ENCODE measurements at places on chromosomes 1 and 21. TPM values are rescaled to one million over a fixed set of nuclear protein-coding genes. Genes with fewer than 3 reads are reported as not detected.

- DNase-seq, result no peak
Measured at GRCh38 chr1:30314591-30314990, 408.8 kb downstream of the MATN1 start.

GRCh38 chr1:177848577-177848976, 121.3 kb downstream of the SEC16B start:
- DNase-seq, result no peak

- no peak for DNase-seq
Measured at GRCh38 chr1:52041551-52042185, 8.1 kb upstream of the KTI12 start.

DNA sequence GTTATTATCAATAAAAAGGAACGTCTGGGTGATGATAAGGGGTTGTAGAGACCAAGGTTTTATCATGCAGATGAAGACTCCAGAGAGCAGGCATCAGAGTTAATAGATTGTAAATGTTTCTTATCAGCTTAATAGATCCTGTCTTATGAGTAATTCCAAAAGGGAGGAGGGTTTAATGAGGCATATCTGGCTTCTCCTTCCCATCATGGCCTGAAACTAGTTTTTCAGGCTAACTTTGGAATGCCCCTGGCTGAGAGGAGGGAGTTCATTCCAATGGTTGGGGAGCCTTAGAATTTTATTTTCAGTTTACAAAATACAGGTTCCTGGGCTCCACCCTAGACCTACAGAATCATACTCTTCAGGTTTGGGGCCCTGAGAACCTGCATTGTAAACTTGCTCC, 13.5 kb downstream of the PLA2G2D start:
- no peak for DNase-seq

The PTPRC gene
- 5.6 TPM for polyA plus RNA-seq
